Fibroblast of villous mesenchyme (primary cell): ENCODE measurements at places on chromosomes 6 and 20. TPM values are rescaled to one million over a fixed set of nuclear protein-coding genes. Genes with fewer than 3 reads are reported as not detected.

Gene MLIP
- not detected in 2 replicates for total RNA-seq

Gene DOK5
- under 0.01 and 1.3 TPM in 2 replicates for total RNA-seq

Gene TRDN
- total RNA-seq, result not detected in 2 replicates

Gene MMUT
- total RNA-seq, result 12.9 and 16.0 TPM in 2 replicates

Gene ZSWIM3
- 3.2 and 5.6 TPM in 2 replicates for total RNA-seq

Gene NOTCH4
- 1.3 and 1.6 TPM in 2 replicates for total RNA-seq

Gene SDCBP2
- total RNA-seq, result 0.43 and 1.3 TPM in 2 replicates

Gene CDH4
- 1.3 and 1.7 TPM in 2 replicates for total RNA-seq

Gene FKBP5
- 1.3 and 3.2 TPM in 2 replicates for total RNA-seq

Gene PACRG
- under 0.01 and 0.97 TPM in 2 replicates for total RNA-seq

DNA sequence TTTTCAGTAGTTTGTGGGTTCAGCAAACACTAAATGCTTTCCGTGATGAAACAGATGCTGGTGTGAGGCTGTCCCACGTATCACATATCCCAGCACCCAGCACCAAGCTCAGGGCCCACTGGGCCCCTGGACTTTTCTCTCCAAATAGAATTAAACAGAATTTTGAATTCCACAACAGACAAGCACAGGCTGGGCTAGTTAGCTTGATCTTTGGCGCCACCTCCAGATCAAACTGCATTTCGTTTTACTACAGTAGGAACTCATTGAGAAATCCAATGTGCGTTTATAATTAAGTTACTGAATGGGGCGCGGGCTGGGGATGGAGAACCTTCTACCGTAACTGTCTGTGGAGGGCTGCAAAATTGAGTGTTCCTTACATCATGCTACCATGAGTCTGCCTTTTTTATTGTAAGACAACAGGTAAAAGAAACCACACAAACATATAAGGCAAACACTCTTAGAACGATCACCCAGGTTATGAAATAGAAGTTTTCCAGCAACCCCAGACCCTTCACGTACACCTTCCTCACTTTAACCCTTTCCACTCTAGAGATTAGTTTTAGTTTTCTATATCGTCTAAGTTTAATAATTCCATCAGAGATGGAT is 107.8 kb downstream of the ZFP64 start:
- DNase-seq, result peak; percentile 79

GRCh38 chr20:40588891-40589290 is 100.1 kb downstream of the MAFB start:
- DNase-seq, result no peak

DNA sequence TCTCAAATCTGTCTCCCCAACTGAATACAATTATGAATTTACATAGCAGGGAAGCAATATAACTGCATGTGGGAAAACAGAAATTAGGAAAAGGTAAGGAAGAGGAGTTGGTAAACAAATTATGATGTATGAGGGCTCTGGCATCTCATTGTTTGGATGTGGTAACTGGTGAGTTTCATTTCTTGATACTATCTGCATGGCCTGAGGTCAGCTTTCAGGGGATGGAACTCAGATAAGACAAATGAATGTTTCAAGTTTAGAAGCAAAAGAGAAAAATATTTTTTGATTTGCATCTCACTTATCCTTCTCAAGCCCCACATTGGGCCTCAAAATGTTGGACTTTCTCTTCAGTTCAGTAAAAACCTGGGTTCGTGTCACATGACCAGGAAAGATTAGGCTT is 302.2 kb upstream of the GJE1 start:
- no peak for DNase-seq

DNA sequence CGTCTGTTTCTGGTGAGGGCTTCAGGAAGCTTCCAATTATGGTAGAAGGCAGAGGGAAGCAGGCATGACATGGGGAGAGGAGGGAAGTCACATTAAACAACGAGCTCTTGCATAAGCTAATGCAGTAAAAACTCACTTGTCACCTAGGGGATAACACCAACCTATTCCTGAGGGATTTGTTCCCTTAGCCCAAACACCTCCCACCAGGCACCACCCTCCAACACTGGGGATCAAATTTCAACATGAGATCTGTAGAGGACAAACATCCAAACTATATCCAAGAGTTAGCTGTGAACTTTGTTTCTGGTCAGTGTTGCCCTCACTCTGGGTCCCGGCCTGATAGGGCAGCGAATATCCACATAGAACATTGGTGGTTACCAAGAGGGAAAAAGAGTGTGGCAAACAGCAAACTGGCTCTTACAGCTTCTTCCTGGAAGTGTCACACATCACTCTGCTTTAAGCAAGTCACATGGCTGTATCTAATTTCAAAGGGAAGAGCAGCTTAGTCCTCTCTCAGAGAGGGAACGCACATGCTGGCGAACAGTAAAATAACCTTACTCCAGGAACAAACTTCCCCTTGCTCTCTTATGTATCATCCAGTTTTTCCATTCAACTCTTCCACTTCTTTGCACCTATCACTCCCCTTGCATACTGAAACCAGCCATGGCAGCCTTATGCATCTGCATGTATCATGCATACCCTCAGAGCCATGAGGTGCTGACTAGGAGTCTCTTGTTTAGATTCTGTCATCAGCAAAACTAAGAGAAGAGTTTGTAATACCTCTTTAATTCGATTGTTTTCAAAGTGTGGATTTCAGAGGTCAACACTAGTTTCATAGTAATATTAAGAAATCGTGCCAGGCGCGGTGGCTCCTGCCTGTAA is 4.8 kb upstream of the MOCS1 start:
- no peak for DNase-seq

DNA sequence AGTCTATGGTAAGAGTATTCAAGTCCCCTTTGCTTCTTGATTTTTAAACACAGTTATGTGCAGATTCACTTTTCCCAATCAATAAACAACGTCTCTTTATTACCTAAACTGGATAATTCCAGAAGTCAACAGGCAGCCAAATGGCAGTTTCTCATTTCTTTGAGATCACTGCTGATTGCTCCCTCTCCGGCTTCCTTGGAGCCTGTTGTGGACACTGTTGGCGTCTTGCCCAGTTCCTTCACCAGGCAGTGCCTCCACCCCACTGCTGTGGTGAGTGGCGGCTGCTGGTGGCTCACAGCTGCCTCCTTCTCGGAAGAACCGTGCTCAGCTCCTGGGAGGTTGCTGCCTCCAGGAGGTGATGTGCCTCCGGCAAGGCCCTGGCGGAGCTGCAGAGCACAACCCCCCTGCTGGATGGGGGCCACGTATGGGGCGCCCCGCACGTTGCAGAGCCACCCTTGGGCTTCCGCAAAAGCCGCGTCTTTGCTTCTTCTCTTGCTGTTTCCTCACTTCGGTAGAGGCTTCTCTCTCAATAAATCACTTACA is 105.1 kb upstream of the CNKSR3 start:
- DNase-seq, result peak; percentile 84

GRCh38 chr6:169094552-169094950 is 159.1 kb downstream of the THBS2 start:
- DNase-seq, result no peak

DNA sequence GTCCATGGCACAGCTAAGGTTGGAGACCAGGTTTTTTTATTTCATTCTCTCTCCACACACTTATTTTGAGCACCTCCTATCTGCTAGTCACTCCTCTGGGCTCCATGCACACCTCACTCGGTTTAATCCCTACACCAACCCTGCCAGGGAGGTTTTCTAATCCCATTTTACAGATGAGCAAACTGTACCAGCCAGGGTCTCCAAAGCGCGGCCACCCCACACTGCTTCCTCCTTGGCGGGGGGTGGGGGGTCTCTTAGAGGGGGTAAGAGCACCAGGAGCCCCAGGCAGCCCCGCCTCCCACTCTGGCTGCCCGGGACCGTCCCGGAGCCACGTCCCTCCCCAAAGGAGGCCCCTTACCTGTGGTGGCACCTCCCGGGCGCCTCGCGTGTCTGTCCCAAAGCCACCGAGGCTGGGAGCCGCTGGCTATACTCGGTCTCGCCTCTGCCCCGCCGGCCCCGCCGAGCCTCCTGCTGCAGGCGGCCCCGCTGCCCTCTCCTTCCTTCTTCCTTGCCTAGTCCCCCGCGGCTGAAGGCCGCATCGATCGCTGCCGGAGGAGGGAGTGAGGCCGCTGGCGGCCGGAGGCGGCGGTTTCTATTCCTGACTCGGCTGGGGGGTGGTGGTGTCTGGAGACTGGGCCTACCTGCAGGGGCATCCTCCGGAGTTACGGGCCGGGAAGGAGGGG is at the start of gene KCNS1:
TSS of gene KCNS1 (minus strand) at position 565 of the 683 bp plus-strand sequence. CDS start 1,891 bp downstream, outside the sequence.
- peak; percentile 11 for DNase-seq
